ENCODE measurements at places on chromosomes 16 and 17.

DNA sequence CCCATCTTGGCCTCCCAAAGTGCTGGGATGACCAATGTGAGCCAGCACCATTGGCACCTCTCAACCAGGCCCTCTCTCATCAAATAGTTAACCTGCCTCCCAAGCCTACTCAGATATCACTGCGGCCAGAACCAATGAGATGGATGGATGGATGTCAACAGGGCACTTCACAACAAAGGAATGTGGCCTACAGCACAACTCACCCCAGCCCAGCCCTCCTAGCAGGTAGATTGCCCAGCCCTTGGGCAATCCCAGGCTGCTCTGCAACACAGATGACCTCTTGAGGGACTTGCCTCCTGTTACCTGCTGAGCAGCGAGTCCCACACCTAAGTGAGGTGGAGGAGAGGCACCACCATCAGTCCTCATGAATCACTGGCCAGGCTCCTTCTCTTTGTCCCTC, 22.6 kb upstream of the KIFC3 start:
- DNase-seq: no peak

DNA sequence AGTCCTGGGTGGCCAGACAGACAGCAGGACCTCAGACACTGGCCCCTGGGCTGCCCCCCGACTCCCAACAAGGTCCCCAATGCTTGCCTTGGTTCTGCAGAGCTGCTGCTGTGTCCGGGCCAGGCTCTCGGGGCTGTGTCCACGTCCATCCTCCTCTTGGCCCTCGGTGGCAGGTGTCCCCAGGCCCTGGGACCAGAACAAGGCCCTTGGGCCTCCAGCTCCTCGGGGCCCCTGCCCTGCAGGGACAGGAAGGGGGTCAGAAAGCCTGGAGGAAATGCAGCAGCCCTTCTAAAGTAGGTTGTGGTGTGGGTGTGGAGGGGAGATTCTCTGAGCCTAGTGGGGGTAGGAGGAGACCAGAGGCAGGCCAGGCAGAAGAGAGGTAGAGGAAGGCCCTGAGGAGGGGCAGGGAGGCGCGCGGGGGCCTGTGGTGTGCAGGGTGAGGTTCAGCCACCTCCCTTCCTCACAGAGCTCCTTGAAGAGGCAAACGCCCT, 2.5 kb upstream of the AXIN1 start:
- no peak for DNase-seq

- no peak for DNase-seq
Measured at GRCh38 chr16:22216191-22216831, 10.2 kb downstream of the EEF2K start.

GRCh38 chr16:3961449-3961849, 80.9 kb upstream of the CREBBP start:
- DNase-seq: no peak

DNA sequence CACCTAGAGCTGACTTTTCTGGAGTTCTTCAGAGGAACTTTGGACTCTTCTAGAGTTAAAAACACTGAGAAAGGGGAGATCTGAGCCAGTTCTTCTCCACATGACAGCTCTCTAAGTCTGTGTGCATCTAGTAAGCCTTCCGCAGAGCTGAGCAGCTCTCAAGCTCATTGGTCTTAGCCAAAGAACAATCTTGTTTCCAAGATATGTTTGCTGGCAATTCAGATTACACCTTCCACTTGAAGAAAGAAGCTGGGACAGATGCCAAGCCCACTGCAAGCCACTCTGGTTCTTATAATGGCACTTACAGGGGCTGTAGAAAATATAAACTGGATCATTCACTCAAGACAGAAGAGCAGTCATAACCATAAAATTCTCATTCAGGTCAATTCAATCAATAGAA, 134.1 kb upstream of the TOX3 start:
- no peak for DNase-seq

Data from stimulated activated CD4-positive, alpha-beta T cell treated with anti-CD3 and anti-CD28 coated beads, Interleukin-1b, Interleukin-23, amount 100 ng/mL, for 48 hours (primary cell).